ENCODE measurements at places on chromosomes 2 and 18. TPM values are rescaled to one million over a fixed set of nuclear protein-coding genes. Genes with fewer than 3 reads are reported as not detected.
A peak's percentile ranks its signal among the peaks of the same experiment; 100 is the strongest.

DNA sequence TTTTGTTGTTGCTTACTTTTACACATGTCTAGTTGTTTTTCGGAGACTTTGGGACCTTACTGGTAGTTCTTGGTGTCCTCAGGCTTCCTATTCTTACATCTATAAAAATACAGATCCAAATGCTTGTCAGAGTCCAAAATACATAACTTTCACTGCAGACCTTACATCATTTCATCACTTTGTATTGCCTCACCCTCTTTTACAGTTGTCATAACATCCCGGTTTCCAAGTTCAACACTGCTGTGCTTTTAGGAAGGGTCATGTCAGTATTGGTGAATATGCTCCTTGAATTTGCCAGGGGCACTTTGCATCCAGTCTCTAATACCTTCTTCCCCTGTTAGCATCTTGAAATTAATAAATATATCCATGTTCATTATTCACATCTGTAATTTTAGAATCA, 518.2 kb upstream of the RAB12 start:
- no peaks in the 10 kb centered on the region for H3K4me1 ChIP-seq
- DNase-seq, result no peak
- no peaks in the 10 kb centered on the region for H3K27me3 ChIP-seq
- no peaks in the 10 kb centered on the region for H3K36me3 ChIP-seq

DNA sequence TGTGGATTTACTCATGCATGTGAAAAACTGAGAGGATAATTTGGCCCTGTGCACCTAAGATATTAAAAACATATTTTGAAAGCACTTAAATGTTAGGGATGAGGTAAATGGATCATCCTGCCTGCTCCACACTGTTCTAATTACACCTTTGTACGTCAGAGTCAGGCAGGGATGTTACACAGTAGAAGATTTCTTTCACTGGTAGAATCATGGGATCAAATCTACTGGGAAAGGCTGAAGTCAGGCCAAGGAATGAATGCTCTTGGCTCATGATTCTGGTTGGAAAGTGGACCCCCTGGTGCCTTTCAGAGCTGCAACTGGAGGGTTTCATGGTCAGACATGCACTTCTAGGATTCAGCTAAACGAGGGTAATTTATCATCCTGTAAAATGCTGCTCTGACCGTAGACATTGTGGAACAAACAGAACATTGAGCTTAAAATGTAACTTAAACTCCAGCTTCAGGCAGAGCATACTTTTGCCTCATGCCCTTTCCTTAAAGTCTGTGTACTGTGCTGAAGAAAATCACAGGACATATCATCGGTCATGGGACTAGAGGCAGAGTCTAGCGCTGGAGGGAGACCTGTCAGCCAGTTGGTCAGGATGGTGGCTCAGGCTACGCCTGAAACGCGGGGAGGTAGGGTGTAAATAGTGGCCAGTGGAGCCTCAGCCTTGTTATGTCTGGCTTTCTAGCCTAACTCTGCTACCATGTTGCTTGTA, 4.9 kb downstream of the KCNE4 start:
- H3K4me3 ChIP-seq, result no peak overlapping the region
- H3K36me3 ChIP-seq, result no peaks in the 10 kb centered on the region
- DNase-seq, result no peak

DNA sequence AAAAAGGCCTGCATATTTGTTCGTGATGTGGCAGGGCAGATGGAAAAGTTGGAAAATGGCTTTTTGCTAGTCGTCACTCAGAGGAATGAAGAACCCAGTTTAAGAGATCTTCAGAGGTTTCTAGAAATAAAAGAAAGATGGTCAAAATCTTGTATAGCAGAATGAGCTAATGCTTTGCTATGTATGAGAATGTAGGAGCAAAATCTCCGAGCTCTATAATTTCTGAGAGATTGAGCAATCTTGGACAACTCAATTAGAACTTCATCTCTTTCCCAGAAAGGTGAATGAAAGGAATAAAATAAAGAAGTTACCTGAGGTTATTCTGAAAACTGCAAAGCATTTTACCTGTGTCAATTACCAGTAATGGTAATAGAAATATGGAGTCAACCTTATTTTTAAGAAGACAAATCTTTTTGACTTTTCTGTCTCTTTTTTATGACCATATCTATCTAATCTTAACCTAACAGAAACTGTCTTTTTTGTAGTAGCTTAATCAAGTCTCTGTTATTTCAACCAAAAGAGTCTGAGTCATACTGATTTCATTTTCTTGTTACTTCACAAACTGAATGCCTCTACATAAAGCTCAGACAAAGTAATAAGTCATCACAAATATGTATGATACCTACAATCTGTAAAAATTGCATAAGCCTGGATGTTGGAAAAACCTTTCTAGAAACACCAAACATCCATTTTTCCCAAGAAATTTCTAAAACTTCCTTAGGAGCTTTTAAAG, 32.5 kb downstream of the CCDC68 start:
- H3K4me1 ChIP-seq, result no peaks in the 10 kb centered on the region
- H3K36me3 ChIP-seq, result peaks cover 18% of the 10 kb centered on the region
- no peaks in the 10 kb centered on the region for H3K27me3 ChIP-seq
- H3K4me3 ChIP-seq, result no peak overlapping the region

- H3K4me1 ChIP-seq, result peaks cover 19% of the 10 kb centered on the region
- peak overlapping the region; percentile 66 for H3K4me3 ChIP-seq
- peak overlapping the region; percentile 92 for H3K27ac ChIP-seq
- DNase-seq, result peak; percentile 49
- H3K27me3 ChIP-seq, result no peaks in the 10 kb centered on the region
These were observed 787 bp downstream of the SOCS6 start for GRCh38 chr18:70289351-70290312.

DNA sequence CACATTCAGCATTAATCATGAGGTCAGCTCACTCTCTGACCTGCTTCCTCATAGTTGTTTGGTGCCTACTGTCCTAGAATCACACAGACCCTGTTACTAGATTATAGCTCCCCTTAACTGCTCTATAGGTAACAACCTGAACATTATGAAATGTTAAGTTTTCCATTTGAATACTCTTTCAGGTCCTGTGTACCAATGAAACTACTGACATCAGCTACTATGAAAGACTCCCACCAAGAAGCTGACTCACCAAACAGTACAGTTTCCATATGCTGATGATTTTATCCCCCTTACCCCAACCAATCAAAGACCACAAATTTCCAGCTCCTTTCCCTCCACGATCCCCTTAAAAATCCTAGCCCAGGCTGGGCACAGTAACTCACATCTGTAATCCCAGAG, 56.3 kb downstream of the SRBD1 start:
- DNase-seq, result no peak
- no peaks in the 10 kb centered on the region for H3K36me3 ChIP-seq
- H3K4me3 ChIP-seq, result no peak overlapping the region
- no peak overlapping the region for H3K27ac ChIP-seq
- H3K27me3 ChIP-seq, result no peaks in the 10 kb centered on the region
- no peaks in the 10 kb centered on the region for H3K4me1 ChIP-seq

DNA sequence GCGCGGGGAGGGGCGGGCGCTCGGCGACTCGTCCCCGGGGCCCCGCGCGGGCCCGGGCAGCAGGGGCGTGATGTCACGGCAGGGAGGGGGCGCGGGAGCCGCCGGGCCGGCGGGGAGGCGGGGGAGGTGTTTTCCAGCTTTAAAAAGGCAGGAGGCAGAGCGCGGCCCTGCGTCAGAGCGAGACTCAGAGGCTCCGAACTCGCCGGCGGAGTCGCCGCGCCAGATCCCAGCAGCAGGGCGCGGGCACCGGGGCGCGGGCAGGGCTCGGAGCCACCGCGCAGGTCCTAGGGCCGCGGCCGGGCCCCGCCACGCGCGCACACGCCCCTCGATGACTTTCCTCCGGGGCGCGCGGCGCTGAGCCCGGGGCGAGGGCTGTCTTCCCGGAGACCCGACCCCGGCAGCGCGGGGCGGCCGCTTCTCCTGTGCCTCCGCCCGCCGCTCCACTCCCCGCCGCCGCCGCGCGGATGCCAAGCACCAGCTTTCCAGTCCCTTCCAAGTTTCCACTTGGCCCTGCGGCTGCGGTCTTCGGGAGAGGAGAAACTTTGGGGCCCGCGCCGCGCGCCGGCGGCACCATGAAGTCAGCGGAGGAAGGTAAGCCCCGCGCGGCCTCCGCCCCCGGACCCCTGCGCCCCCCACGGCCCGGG, at the start of gene NFATC1:
TSS of gene NFATC1 (plus strand) at position 170 of the 644 bp plus-strand sequence. CDS start at position 465, 295 bp downstream.
- H3K4me3 ChIP-seq, result peak within 1 kb of the TSS; percentile 11
- H3K4me1 ChIP-seq, result peaks cover 42% of the 10 kb centered on the region
- H3K27ac ChIP-seq, result peak within 1 kb of the TSS; percentile 95
- H3K36me3 ChIP-seq, result no peaks in the 10 kb centered on the region
- peak; percentile 67 for DNase-seq

DNA sequence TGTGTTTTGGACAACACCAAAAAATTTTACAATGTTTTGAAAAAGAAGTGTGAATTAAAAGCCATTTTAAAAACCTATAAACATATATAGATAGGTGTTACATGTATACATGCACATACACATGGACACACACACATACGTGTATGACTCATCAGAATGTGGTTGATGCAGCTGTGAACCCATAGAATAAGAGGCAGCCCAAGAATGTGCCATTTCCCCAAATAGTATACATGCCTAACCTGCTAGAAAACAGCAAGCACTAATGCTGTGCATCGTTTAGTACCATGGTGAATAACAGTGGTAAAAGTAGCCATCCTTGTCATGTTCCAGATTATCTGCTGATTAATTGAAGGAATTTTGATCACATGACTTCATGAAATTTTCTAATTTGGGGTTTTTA, 149.0 kb downstream of the DSEL start:
- H3K4me1 ChIP-seq, result no peaks in the 10 kb centered on the region
- no peak overlapping the region for H3K27ac ChIP-seq
- H3K27me3 ChIP-seq, result no peaks in the 10 kb centered on the region
- H3K36me3 ChIP-seq, result no peaks in the 10 kb centered on the region
- no peak for DNase-seq

DNA sequence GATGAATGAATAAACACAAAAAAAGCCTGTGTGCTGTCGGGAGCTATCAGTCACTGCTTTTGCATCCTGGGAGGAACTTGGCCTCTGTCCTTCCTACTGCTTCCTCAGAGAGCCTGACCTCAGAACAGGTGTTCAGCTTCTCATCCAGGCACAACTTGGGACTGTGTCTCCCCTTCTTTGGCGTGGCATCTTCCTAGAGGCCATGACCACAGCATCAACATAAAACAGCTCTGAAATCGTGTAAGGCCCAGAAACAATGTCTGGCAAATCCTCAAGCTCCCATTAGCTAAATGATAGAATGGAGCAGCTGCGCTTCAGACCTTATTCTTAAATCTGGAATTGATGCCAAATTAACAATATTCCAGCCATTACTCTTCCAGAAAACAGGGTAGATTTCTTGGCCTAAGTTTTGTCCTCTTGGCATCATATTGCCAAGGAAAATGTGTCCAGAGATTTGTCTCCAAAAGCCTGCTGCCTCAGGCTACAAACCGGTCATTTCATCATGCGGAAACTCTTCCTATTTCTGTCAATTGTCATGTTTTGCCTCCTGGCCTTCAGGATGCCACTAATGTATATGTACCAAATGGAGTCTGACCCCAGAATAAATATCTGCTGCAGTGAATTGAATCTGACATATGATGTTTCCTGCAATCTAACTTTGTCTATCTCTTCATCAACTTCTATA, 53.2 kb upstream of the RAB27B start:
- H3K36me3 ChIP-seq, result no peaks in the 10 kb centered on the region
- no peak overlapping the region for H3K4me3 ChIP-seq
- H3K4me1 ChIP-seq, result peaks cover 6% of the 10 kb centered on the region
- no peaks in the 10 kb centered on the region for H3K27me3 ChIP-seq

The MYCN gene
- total RNA-seq, result 0.82 TPM

The ACTR1B gene
- total RNA-seq, result 85.5 TPM

DNA sequence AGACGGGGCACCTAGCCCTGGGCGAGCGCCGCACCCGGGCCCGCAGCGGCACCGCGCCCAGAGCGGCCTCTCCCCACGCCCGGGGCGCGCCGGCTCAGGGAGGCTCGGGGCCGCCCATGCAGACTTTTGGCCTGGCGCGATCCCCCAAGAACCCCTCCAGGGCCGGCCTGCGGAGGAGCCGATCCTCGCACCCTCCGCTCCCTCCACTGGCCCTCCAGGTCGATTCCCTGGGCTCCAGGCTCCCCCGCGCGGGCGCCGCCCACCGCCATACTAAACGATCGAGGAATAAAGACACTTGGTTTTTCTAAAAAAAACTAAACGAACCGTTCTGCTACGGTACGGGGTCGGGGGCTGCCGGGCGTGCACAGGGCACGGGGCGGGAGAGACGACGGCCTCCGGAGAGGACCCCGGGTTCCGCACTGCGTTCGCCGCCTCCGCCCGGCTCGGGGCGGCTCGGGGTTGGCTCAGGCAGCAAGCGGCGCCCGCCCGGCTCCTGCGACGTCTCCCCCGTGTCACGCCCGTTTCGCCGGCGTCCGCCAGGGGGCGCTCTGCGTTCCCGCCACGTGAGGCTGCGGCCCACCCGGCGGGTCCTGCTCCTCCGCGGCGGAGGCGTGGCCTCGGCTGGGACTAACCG, 365 bp upstream of the KHK start:
- peak overlapping the region; percentile 35 for H3K4me3 ChIP-seq
- no peaks in the 10 kb centered on the region for H3K27me3 ChIP-seq
- DNase-seq, result peak; percentile 97
- H3K36me3 ChIP-seq, result no peaks in the 10 kb centered on the region

GRCh38 chr2:219079417-219079816, 18.7 kb upstream of the IHH start:
- no peaks in the 10 kb centered on the region for H3K27me3 ChIP-seq
- peaks cover 15% of the 10 kb centered on the region for H3K4me1 ChIP-seq
- H3K27ac ChIP-seq, result peak overlapping the region; percentile 82

GRCh38 chr2:168137510-168138180, 109.8 kb downstream of the STK39 start:
- no peak overlapping the region for H3K27ac ChIP-seq
- H3K27me3 ChIP-seq, result no peaks in the 10 kb centered on the region
- no peaks in the 10 kb centered on the region for H3K4me1 ChIP-seq
- peaks cover 12% of the 10 kb centered on the region for H3K36me3 ChIP-seq
- no peak overlapping the region for H3K4me3 ChIP-seq
- no peak for DNase-seq

The MAP2 gene
- 2.2 TPM for total RNA-seq

The CCL20 gene
- 9.3 TPM for total RNA-seq

The DYNAP gene
- total RNA-seq, result not detected

- no peaks in the 10 kb centered on the region for H3K4me1 ChIP-seq
- DNase-seq, result no peak
- no peak overlapping the region for H3K27ac ChIP-seq
- no peaks in the 10 kb centered on the region for H3K36me3 ChIP-seq
These were observed 236.9 kb upstream of the RAB6C start for GRCh38 chr2:129742415-129743180.

DNA sequence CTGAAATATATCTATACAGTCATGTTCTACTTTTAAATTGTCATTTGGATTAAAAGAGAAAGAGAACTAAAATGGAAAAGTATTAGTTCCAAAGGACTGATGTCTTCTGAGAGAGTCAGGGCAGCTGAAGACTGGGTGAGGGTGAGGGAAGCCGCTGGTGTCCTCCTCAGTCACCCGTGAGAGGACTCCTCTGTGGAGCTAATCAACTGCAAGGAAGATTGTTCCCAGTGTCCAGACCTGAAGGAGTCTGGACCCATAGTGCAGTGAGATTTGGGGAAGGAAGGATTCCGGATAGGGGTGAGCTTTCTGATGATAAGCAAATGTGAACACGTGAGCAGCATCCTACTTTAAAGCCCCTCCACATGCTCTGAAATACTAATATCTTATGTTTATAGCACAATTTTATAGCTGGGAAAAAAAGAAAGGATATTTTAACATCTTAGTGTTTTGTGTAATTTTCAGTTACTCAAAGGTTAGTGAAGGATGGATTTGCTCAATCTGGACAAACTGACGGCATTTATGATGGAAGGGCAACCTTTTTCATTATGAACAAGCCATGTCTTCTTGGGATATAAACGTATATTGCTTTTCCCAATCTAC, 134.5 kb upstream of the TTC39C start:
- no peak for DNase-seq
- H3K27ac ChIP-seq, result no peak overlapping the region
- no peaks in the 10 kb centered on the region for H3K36me3 ChIP-seq
- H3K27me3 ChIP-seq, result no peaks in the 10 kb centered on the region
- H3K4me1 ChIP-seq, result peaks cover 10% of the 10 kb centered on the region
- H3K4me3 ChIP-seq, result no peak overlapping the region

All from transverse colon (tissue), 4 donors.